Stimulated activated CD8-positive, alpha-beta memory T cell treated with anti-CD3 and anti-CD28 coated beads, Interleukin-15, amount 100 ng/mL, for 24 hours (primary cell): ENCODE measurements at places on chromosomes 16 and 17.

DNA sequence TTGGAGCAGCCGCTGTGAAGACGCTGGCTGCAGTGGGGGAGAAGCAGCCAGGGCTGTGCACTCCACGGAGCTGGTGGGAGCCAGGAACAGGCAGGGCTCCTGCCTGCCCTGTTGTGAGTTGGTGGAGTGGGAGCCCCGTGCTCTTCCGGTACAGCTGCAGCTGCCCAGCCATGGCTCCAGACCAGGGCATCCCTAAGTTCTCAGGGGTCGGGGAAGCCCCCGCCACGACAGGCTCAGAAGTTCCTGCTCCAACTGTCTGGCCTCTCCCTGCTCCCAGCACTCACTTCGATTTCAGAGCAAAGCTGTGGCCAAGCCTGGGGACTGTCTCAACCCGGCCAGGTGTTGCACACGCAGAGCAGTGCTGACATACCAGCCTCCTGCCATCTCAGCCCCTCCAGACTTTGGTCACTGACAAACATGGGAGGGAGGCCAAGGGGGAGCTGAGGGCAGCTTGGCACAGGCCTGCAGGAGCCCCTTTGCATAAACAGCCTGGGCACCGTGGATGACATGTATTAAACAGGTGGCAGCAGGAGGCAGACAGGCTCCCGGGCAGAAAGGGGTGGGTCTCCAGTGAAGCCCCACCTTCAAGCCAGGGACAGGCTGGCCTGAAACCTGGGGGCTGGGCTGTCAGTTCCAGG lies 13.9 kb upstream of the KDM8 start:
- DNase-seq, result no peak

DNA sequence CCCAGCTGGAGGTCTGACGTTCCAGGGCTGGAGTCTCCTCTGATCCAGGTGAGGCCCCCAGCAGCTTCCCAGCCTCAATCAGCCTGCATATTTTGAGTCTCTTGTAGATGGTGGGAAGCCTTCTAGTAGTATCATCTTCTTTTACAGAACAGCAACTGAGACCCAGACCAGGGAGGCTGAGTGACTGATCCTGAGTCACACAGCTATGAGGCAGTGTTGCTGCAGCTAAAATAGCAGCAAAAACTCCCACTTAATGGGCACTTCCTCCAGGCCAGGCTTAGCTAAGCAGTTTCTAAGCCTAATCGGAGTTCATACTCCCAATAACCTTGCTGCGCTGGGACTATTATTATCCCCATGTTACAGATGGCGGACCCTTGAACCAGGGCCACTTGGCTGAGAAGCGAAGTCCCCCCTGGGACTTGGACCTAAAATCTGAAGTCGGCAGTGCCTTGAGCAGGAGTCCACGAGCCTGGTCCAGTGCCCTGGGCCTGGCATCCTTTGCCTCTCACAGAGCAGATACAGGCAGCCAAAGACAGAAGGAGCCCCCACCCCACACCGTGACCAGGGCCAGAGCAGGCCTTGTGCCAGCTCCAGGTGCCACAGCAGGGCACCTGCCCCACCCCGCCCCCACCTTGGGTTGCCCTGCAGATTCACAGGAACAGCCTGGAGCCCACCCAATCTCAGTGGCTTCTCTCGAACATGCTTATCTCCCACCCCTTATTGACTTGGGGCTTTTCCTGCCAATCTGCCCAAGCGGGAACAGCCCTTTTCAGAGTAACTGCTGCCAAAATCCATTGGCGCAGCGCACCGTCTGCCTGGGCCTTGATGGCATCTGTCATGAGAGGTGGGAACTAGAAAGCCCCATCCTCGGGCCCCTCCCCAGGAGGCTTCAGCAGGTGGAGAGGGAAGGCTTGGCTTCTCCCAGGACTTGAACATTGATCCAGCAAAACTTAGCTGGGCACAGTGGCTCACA lies 65.1 kb downstream of the SOCS1 start:
- DNase-seq, result no peak

- no peak for DNase-seq
These were observed 108.6 kb downstream of the PITPNC1 start for GRCh38 chr17:67485666-67486065.

DNA sequence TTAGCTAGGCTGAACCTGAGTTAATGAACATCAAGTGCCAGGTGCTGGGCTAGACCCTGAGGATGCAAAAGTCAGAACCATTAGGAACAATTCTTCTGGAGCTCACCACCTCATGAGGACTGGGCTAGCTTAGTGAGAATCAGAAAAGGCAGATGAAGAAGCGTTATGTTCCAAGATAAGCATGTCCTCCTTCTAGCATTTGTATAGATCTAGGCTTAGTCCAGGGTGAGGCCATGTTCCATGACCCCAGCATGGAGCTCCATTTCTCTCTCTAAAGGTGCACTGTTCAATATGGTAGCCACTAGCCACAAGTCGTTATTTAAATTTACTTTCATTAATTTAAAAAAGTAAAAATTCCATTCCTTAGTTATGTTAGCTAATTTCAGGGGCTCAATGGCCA lies 365.3 kb upstream of the CCL2 start:
- no peak for DNase-seq

- no peak for DNase-seq
These were observed 159.6 kb upstream of the DNAH9 start for GRCh38 chr17:11438673-11439072.

GRCh38 chr16:70730944-70731343 lies 45.1 kb upstream of the MTSS2 start:
- DNase-seq, result no peak

GRCh38 chr16:1602285-1602684 lies 9.6 kb downstream of the IFT140 start:
- DNase-seq, result no peak

DNA sequence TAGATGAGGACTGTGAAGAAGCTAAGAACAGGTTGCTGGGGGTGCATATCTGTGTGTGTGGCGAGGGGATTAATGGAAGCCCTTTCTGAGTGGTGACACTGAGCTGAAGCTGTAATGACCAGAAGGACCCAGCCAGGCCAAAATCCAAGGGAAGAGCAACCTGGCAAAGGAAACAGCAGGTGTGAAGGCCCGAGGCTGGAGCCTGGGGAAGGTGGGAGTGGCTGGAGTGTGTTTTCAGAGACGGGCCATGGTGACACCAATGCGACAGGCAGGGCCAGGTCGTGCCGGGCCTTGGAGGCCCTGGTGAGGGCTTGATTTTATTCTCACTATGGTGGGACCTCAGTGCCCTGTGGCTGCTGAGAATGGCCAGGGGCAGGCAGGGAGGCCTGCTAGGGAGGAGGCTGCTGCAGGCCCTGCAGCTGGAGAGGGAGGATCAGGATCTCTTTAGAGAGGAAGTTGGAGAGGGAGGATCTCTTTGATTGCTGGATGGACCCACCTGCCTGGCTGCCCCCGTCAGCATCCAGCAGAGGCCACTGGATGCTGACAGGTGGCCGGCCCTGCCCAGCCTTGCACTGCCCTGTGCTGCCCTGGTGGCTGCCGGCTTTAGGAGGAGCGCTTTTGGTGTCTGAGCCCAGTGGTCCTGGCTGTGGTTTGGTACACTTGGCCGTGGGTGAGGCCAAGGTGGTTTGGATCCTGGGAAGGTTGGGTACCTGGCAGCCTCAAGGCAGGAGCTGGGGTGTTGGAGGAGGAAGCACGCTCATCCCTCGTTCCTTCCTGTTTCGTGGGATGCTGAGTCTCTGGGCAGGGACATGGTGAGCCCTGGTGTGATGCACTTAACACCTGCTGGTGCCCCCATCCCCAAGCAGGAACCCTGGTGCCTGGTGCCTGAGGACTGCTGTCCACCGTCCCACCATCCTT lies 188.3 kb downstream of the SEC14L1 start:
- DNase-seq, result no peak
